ENCODE measurements at places on chromosomes 7 and 10.

DNA sequence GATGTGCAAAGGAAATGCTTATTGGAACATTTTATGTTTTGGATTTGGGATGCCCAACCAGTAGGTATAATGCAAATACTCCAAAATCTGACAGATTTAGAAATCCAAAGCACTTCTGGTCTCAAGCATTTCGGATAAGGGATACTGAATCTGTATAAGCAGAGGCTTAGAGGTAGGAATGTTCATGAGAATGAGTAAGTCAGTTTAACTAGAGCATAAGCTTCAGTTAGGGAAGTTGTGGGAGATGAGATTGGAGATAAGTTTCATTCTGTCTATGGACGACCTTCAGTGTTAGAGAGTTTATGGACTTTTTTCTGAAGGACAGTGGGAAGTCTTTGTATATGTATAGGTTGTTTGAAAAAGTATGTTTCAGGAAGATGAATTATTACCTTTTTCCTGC, 10.4 kb downstream of the TAX1BP1 start:
- DNase-seq = no peak

- DNase-seq = no peak
Measured at GRCh38 chr10:131650771-131651673, 249.8 kb upstream of the PPP2R2D start.

DNA sequence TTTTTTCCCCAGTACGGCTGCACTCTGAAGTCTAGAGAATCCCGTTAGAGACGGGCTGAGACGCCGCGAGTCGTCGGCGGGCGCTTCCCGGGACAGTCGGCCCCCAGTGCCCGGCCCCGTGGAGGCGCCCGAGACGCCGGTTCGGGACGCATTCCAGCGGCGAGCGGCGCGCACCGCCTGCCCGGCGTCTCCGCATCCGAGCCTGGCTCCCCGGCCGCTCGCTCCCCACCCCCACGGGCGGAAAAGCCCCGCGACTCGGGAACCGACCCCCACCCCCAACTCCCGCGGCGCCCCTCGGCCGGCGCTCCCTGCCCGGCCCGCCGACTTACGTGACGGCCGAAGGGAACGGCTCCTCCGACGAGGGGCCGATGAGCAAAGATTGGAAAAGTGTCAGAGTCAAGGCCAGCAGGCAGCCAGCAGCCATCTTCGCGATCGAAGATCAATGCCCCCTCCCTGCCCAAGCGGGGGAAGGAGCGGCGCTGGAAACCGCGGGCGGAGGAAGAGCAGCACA, 486 bp downstream of the CACNA2D1 start:
- DNase-seq = peak; percentile 37

DNA sequence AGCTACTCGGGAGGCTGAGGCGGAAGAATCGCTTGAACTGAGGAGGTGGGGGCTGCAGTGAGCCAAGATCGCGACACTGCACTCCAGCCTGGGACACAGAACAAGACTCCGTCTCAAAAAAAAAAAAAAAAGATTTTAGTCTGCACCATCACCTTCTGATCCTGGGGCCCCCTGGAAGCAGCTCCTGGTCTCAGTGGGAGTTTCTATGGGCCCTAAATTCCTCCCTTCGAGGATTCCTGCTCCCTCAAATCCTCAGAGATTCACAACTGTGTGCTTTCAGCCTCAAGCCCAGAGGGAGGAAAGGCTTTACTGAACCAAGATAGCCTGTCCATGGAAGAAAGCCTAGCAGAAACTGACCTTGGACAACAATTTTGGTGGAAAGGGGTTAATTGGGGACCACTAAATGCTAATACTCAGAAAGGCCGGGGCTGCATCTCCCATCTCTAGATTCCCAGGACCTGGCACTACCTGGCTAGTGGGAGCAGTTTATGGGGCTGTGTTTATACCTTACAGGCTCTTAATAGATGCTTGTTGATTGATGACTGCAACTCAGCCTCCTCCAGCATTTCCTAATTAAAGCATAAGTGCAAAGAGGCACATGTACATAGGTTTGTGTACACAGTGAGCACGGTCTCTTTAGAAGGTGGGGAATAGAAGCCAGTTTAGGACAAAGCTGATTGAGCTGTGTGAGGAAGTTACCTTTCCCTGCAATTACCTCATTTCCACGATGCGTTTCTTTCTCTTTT, 9.2 kb upstream of the FGFR2 start:
- DNase-seq = no peak

- peak; percentile 90 for DNase-seq
Measured at GRCh38 chr7:30478349-30479201, at the start of gene NOD1. Gene NOD1 (minus strand): TSS chr7:30478784. CDS start chr7:30456921, 21,863 bp downstream.

- DNase-seq = no peak
Measured at GRCh38 chr10:33337326-33337957, 3.0 kb upstream of the NRP1 start.

- DNase-seq = no peak
Measured at GRCh38 chr10:58209669-58210068, 58.0 kb downstream of the IPMK start.

GRCh38 chr7:22694597-22695207, 32.3 kb upstream of the IL6 start:
- no peak for DNase-seq

DNA sequence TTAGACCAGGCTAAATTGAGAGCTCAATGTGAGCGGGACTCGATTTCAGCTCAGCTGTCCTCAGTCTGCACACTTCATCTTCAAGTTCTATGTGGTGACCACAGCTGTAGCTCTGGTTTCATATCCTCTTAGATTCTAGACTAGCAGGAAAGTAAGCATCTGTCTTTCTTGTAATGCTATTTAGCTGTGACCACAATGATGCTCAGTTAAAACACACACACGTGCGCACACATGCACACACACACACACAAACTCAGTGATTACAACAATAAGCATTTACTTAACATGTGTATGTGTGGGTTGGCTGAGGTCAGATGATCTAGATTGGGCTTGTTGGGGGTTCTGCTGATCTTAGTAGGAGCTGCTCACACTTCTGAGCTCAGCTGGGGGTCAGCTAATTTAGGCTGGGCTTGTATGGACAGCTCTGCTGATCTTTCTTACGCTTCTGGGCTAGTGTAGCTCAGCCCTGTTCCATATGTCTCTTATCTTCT, 82.5 kb downstream of the ZNF365 start:
- peak; percentile 60 for DNase-seq

- DNase-seq = no peak
Measured at GRCh38 chr10:70190102-70190501, 19.8 kb upstream of the SAR1A start.

GRCh38 chr10:62916141-62916603, 100.0 kb upstream of the EGR2 start:
- no peak for DNase-seq

DNA sequence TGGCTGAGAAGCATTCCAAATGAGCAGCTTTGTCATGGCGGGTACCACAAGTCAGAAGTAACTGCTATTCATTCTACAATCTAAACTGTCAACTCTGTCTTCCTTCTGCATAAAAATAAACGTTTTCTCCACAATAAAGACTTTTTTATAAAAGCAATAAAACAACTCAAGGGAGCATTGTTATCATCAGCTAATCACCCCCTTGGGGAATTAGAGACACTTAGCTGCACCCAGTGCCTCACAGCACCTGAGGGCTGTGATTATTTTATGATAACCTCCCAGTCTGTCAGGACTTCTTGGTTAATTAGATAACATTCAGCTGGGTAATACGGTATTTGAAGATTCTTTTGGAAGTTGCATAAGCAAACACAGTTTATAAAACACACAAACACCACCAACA, 155.6 kb downstream of the PPP1R3A start:
- DNase-seq = no peak

DNA sequence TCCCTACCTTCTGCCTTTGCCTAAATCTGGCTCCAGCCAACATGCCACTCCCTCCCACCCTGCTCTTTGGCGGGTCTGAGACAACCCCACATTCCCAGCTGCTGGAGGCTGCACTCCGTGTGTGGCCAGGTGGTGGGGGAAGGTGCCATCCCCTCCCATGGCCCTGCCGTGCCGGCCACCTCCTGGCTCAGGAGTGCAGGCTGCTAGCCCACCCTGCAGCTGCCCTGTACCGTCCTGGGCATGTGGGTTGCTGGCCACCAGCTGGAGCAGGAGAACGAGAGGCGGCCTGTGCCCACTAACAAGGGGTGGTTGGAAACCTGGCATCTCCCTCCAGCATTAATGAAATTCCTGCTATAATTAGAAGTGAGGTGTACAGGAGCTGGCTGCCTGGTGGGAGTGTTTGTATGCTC, 97.6 kb downstream of the ZMIZ1 start:
- no peak for DNase-seq

DNA sequence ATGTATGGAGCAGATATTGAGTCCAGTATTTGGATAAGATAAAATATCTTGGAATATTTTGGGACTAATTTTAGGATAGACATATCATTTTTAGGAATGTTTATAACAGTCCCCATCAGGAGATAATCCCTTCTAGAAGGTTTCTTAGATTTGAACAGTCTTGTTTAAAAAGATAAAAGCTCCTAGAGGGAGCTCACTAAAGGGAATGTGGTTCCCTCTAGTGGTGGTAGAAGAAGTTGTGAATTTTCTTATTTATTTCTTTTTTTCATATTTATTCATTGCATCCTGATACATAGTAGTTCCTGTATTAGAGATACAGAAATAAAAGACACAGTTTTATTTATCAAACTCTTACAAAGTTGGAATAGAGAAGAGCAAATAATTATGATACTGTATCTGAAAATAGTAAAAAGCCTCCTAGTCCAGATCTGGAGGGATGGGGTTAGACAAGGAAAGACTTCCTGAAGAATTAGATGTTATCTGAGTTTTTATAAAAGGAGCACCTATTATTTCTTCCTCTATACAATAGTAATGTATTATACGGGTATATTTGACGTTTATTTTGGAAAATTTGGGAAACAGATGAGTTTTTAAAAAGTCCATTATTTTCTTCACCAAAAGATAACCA, 24.5 kb upstream of the KLF14 start:
- peak; percentile 59 for DNase-seq

DNA sequence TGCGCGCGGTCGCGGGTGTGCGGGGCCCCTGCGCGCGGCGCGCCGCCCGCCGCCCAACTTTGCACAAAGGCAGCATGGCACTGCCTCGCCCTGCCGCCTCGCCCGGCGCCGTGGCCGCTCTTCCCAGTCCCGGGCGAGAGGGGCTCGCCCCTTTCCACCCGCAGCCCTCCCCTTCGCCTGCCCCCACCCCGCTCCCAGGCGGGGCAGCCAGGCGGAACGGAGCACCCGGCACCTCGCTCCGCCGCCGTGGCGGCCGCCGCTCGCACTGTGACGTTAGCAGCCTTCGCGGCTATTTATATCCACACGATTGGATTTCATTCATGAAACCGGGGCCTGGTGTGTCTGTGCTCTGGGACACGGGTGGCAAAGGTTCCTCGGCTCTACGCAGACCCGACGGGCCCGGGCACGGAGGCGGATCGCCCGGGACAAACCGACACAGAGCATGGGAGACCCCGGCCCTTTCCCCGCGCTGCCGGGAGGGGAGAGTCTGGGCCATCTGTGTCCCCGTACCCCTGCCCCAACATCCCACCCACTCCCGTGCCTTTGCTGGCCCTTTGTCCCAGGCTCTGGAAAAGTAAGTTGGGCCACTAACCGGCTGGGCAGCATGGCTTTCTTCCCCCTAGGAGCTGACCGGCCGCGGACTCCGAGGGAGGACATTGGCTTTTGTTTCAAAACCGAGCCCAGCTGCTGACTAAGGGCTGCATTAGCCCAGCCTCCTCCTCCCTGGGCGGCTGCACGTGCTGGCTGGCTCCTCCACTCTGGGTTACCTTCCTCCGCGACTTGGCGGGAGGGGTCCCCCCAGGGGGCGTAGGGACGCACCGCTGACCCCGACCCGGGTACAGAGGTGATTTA, at the start of gene RHOBTB1:
TSS of gene RHOBTB1 (minus strand) at position 128 of the 852 bp plus-strand sequence. CDS start 32,643 bp downstream, outside the sequence.
- peak; percentile 58 for DNase-seq

GRCh38 chr7:18341756-18342155, 153.8 kb upstream of the HDAC9 start:
- DNase-seq = no peak

- peak; percentile 75 for DNase-seq
Measured at GRCh38 chr7:155660059-155660757, 15.7 kb downstream of the RBM33 start.

- no peak for DNase-seq
Measured at GRCh38 chr10:5973069-5973468, 4.3 kb downstream of the IL15RA start.

- no peak for DNase-seq
Measured at GRCh38 chr7:126727930-126728391, 524.8 kb downstream of the GRM8 start.

DNA sequence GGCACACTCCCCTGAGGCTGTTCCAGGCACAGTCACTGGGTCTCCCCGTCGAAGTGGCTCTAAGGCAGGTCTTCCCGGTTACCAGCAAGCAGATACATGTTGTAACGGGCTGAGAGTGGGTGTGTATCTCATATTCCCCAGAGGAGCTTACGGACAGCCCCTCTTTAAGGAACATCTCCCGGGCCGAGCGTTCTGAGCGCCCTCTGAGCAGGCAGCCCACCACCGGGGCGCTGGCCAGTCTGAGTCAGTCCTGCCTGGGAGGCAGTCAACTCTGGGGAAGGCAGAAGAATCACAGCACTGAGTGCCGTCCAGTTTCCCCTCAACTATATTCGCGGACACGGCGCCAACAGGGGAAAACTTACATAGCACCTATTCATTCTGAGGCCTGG, 117.4 kb downstream of the LHPP start:
- DNase-seq = no peak

DNA sequence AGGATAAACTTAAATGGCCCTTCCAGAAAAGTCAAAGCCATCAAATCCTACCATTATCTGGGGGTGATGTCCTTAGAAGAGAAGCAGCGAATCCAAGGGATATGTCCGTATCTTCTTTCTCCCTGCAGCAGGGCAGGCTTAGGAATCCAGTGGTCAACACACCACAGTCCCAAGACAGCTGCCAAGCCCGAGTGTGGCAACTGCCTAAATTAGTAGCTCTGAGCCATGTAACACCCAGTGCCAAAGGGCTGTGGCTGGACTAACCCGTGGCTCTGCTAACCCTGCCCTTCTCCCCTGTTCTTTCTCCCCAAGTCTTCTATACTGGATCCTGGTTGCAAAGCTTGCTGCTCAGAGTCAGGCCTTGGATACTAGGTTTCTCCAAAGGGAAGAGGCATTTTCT, 74.8 kb downstream of the CDK1 start:
- no peak for DNase-seq

- no peak for DNase-seq
Measured at GRCh38 chr10:130743751-130744271, 567.7 kb downstream of the TCERG1L start.

DNA sequence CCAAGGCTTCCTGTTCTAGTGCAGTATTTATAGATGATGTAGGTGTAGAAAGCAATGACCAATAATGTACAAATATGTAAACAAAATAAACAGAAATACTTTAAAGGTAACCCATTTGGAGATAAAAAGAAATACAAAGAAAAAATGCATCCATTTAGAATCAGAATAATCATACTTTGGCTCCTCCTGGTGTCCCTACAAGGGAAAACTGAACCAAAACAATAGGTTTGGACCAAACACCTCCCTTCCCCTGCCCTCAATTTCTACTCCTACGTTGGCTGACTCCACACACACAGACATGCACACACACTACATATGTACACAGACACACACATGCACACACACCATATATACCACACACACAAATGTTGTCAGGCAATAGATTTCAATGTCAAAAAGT, 36.0 kb downstream of the C10orf143 start:
- DNase-seq = no peak

DNA sequence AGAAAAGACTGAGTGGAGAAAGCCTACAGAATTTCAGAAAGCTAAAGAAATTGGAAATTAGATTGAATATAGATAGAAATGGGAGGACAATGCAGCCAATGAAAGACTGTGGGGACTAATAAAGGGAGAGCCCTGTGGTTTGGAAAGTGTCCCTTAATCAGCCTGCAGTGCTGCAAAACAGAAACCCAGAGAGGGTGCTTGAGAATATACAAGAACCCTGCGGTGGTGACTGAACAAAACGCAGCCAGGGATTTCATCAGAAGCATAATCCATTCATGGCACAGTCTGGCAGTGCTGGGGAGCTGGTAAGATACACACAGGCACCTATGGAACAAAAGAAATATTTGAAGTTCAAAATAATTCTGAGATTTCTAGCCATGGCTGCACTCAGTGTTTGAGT, 19.1 kb downstream of the CEP41 start:
- no peak for DNase-seq

All from GM13976 (cell line).